NCI-H524 treated with DMSO at 0.1 percent for 48 hours (cell line): ENCODE measurements at places on chromosomes 7 and 10.

- no peak for DNase-seq
Observed at GRCh38 chr10:62911210-62911963, 95.2 kb upstream of the EGR2 start.

GRCh38 chr10:123614888-123615287, 51.3 kb upstream of the GPR26 start:
- no peak for DNase-seq

- DNase-seq, result no peak
Observed at GRCh38 chr10:96374639-96374984, 15.8 kb upstream of the OPALIN start.

DNA sequence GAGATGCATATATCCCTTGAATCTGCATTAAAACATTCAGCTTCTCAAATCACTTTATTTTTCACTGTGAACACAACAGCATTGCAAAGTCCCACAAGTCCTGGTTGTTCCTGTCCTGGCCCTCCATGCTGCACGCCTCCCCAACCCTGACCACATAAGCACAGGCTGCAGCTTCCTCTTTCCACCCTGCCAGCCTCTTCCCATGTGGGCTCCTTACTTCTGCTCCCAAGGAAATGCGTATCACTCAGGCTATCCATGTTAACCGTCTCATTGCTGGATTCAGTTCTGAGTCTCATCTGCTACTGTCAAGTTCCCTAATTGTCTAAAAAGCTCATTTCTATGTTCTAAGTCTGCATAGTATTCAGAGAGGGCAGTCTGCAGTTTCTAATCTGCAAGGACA, 89.7 kb upstream of the ZPBP start:
- DNase-seq, result no peak

- DNase-seq, result no peak
Observed at GRCh38 chr10:72132854-72133253, 44.5 kb upstream of the SPOCK2 start.

- no peak for DNase-seq
Observed at GRCh38 chr10:4291990-4292389, 507.0 kb upstream of the KLF6 start.

DNA sequence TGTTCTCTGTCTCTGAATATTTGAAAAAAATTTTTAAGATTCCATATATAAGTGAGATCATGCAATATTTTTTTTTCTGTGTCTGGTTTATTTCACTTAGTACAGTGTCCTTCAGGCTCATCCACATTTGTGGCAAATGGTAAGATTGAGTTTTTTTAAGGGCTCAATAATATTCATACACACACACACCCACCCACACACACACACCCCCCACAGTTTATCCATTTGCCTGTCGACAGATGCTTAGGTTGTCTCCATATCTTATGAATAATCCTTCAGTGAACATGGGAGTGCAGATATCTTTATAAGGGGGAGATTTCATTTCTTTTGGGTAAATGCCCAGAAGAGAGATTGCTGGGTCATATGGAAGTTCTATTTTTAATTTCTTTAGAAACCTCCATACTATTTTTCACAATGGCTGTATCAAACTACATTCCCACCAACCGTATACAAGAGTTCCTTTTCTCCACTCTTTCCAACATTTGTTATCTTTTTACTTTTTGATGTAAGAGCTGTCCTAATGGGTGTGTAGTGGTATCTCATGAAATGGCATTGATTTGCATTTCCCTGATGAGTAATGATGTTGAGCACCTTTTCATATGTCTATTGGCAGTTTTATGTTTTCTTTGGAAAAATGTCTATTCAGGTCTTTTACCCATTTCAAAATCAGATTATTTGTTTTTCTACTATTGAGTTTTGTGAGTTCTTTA, 35.0 kb downstream of the AUTS2 start:
- DNase-seq, result peak; percentile 23

GRCh38 chr7:29841926-29842701, 35.8 kb downstream of the WIPF3 start:
- no peak for DNase-seq

GRCh38 chr10:354901-355617, 219.8 kb downstream of the ZMYND11 start:
- DNase-seq, result no peak

- DNase-seq, result no peak
Observed at GRCh38 chr10:127055263-127055662, 141.1 kb downstream of the INSYN2A start.

DNA sequence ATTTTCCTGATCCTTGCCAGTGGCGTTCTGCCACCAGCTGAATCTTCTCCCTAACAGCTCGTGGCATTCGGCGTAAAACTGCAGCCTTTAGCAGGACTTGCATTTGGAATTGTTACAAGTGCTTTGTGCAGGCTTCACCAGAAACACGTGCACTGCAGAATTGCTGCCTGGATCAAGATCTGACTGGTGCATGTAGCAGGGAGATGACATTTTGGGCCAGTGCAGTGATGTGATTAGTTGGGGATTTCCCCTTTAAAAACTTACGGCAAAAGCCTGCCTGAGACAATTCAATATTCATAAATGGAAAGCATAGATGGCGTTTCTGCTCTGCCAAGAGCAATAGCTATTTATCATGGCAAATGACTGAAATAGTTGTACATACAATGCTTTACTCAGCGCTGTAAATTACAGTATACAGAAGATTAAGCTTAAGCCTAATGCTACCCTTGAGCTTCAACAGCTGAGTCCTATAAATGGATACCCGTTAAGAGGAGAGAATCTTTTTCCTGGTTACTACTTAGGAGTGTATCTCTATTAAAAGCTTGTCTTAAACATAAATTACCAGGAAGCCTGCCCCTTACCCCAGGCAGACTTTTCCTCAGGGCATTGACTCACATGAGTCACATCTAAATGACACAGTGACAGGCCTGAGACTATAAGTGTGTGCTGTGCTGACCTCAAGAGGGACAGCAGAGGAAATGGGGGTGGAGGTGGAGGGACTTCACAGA, 106.3 kb downstream of the ATXN7L1 start:
- DNase-seq, result peak; percentile 18

DNA sequence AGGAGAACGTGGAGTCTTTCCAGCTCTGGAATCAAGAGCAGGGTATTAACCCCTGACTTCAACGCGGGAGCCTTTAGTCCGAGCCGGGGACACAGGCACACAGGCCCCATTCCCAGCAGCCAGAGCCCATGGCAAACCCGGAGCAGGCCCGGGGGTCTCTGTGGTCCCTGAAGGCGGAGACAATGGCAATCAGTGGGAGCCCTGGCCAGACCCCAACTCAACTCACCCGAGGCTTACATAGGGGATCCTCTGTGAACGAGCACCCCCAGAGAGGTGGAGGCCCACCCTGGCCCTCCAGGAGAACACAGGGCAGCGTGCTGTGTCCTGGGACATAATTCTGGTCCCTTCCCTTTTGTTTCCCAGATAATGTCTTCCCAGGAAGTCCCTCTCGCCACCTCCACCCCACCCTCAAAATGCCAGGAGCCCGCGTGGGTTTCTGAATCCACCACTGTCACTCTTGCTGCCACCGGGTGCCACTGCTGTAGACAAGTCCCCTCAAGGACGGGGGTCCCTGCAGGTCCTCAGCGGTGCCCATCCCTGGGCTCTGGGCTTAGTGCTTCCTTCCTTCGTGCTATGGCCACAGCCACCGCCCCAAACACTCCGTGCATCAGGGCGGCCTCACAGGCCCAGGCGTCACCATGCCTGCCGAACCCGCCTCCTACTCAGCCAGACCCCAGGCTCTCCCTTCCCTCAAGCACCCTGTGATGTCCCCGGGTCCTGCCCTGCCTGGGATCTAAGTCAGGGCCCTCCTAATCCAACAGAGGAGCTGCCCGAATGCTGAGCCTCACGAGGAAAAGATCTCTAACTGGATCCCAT, 28.6 kb upstream of the PPP2R2D start:
- DNase-seq, result no peak
